ENCODE measurements at places on chromosomes 1 and 21.

GRCh38 chr1:66506991-66507390 lies 27.0 kb upstream of the SGIP1 start:
- DNase-seq, result no peak

GRCh38 chr1:71490432-71490831 lies 409.6 kb upstream of the ZRANB2 start:
- DNase-seq, result no peak

GRCh38 chr1:99003581-99004253 lies 944 bp downstream of the PLPPR5 start:
- DNase-seq, result no peak

GRCh38 chr1:232992227-232992626 lies 41.8 kb downstream of the NTPCR start:
- DNase-seq, result no peak

- DNase-seq, result no peak
Observed at GRCh38 chr1:229531326-229531725, 23.2 kb upstream of the NUP133 start.

- no peak for DNase-seq
Observed at GRCh38 chr1:226717256-226717909, 21.7 kb downstream of the ITPKB start.

- no peak for DNase-seq
Observed at GRCh38 chr21:29144736-29145353, 14.4 kb downstream of the MAP3K7CL start.

DNA sequence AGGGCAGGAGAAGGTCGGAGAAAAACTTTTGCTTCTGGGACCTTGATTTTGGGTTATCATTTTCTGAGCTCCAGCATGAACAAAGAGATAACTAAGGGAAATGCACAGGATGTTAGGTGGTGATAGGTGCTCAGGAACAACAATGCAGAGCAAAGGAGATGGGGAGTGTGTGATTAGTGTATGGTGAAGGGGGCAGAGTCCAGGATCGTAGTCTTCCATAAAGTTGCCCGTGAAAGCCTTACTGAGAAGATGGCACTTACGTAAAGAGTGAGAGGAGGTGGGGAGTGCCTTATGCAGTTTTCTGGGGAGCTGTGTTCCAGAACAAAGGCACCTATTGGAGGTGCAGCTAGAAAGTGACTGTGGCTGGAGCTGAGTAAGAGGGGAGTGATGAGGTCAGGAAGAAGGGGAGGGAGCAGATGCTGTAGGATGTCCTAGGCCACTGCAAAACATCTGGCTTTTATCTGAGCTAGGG lies 11.6 kb downstream of the KCNK1 start:
- DNase-seq, result no peak

DNA sequence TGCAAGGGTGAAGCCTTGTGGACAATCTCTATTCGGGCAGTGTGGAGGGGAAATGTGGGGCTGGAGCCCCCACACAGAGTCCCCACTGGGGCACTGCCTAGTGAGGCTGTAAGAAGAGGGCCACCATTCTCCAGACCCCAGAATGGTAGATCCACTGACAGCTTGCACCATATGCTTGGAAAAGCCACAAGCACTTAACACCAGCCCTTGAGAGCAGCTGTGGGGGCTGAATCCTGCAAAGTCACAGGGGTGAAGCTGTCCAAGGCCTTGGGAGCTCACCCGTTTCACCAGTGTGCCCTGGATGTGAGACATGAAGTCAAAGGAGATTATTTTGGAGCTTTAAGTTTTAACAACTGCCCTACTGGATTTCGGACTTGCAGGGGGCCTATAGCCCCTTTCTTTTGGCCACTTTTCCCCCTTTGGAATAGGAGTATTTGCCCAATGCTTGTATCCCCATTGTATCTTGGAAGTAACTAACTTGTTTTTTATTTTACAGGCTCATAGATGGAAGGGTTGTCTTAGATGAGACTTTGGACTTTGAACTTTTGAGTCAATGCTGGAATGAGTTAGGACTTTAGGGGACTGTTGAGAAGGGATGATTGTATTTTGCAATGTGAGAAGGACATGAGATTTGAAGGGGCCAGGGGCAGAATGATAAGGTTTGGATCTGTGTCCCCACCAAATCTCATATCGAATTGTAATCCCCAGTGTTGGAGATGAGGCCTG lies 16.3 kb upstream of the COL6A1 start:
- DNase-seq, result no peak

- DNase-seq, result no peak
Observed at GRCh38 chr1:231181271-231181670, 19.4 kb downstream of the TRIM67 start.

GRCh38 chr1:61645476-61645875 lies 79.5 kb downstream of the TM2D1 start:
- DNase-seq, result no peak

DNA sequence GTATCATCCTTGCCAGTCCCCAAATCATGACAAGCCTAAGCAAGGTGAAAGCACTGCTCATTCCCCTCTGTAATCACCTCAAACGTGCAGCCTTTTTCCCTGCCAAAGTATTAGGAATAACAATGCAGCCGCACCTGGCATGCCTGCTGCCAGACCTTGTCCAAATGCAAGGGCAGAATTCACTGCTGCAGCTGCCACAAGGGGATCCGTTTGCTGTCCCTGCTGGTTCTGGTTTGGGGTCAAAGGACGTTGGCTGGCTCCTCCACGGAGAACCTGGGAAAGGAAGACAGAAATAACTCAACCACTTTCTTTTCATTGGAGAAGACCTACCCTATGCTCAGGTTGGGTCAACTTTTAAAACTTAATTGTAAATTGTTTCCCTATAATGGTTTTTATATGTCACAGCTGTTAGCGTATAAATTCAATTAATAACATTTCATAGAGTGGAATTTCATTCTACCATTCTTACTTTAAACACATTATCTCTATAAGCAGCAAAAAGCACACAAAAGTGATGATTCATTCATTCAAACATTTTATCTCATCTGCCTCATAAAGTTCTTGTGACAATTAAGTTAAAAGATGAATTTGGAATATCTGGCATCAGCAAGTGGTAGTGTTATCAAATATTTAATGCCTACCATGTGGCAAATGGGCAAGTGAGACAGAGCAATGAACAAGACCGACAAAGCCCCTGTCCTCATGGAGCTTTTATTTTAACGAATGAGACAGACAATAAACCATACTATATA lies 59.8 kb upstream of the SDC3 start:
- no peak for DNase-seq

DNA sequence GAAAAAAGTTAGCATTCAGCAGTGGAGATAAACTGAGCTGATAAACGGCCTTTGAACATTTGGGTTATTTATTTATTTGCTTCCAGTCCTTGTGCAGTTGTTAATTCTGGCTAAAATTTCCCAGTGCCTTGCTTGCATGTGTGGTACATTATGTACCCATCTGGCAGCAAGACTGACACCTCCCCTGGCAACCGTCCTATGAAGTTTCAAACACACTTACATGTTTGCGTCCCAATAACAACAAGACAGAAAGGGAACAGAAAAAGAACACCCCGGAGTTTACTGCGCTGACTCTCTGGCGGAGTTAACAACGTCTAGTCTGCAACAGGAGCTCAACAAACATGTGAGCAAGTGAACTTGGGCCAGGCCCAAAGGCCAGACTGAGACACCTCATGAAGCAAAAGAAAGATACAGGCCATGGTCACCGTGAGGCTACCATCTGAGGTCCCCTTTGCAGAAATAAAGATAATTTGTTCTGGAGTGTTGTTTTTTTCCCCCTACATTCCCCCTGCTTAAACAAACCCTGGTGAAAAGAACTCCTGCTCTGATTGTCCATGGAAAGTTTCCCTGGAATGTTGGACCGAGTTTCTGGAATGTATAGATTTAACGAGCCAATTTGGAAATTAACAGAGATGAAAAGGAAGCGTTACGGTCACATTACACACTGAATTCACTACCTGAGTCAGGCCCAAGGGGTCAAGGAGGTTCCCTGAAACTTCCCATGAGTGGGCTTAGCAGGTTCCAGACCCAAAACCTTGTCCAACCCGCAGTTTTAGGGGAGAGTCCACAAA lies 33.4 kb downstream of the TRABD2B start:
- no peak for DNase-seq

- DNase-seq, result no peak
Observed at GRCh38 chr1:71586030-71586429, 505.2 kb upstream of the ZRANB2 start.

- DNase-seq, result no peak
Observed at GRCh38 chr1:85166351-85166750, 34.5 kb downstream of the SYDE2 start.

DNA sequence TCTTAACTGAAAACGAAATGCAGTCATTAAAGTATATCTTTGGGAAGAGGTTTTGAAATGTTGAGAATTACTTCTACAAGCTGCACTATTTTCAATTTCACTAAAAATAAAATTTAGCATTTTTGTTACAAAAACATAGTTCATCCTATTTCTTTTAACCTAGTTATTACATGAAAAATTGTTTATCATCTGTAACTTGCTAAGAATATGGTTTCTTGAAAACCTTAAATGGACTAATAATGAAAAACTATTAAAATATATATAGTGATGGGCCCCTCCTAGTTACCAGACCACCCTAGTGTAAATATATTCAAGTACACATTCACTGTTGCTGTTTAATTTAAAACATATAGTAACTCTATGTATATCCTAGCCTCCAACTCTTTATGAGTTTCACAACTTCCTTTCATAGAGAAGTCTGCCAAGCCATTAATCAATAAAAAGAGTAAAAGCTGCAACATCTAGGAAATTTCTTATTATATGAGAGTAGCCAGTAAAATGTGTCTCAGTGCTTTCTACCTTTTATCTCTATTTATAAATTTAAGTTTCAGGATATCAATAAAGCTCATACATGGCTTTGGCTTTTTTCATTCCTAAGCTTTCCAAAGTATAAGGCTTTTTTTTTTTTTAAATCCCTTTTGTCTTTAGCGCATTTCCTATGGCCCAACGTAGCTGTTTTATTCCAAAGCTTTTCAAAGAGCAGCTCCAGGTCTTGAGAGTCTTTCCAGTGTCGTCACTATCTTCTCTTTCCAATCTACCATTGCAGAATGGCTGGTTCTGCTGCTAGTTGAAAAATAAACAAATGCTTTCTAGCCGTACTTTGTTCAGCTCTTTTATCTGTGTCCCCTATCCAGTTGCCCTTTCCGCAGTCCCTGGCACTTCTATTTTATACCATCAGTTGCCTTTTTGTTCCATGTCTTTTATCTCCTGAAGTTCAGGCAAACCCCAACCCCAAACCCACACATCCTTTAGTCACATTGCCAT lies 6.5 kb downstream of the IRF2BP2 start:
- DNase-seq, result no peak

DNA sequence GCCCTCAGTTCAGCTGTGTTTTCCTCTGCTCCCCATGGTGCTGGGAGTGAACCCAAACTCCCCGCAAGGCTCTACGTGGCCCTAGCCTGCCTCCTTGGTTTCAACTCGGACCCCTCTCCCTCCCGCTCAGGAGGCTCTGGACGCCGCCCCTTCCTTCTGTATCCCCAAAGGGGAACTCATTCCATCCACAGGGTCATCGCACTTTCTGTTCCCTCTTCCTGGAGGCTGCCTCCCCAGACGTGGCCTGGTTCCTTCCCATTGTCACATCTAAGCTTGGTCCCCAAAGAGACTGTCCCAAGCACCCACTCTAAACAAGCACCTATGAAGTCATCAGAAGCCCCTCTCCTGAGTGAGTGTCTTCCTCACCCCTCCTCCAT lies 10.9 kb downstream of the KCNAB2 start:
- no peak for DNase-seq

DNA sequence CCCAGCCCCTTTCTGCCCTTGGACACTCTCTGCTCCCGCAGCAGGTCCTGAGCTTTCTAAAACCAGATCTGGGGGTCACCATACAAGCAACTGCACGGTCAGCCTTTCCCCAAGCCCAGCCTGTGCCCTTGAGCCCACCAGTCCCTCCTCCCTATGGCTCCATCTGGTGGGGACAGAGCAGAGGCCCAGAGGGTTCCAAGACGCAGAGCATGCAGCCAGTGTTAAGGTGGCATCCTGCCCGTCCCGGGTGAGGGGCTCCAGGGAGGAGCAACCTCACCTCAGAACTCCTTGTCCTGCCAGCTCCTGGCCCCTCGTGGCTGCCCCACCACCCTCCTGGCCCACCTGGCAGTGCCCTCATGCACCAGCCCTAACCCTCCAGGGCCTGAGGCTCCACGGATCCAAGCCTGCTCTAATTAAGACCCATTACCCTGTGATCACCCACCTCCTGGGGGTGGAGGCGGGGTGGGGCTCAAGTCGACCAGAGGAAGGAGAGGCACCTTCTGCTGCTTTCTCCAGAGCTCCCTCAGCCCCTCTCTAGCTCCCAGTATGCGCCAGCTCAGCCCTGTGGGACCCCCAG lies 8.5 kb downstream of the CHD5 start:
- no peak for DNase-seq

GRCh38 chr1:89757532-89757931 lies 63.3 kb upstream of the LRRC8D start:
- no peak for DNase-seq

DNA sequence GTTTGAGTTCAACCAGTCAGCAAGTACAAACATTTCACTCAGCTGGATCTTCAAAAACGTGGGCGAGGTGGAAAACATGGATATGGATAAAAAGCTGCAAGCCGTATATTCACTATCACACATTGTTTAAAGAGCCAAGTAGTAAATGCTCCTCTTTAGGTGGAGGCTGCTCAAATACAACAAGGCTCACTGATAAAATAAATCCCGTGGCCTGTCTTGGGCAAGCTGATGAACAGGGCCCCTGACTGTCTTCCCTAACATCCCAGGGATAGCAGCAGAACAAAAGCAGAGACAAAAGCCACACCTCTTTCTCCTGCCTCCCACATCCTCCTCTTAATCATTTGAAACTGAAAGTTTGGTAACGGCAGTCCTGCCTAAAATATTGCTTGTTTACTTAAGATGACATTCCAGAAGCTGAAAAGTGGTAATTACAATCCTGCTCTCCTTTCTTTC lies 357.7 kb downstream of the TTLL7 start:
- DNase-seq, result no peak

- DNase-seq, result no peak
Observed at GRCh38 chr1:178566187-178566586, 53.3 kb downstream of the TEX35 start.

GRCh38 chr1:163069142-163069541 lies at the start of gene RGS4:
Gene RGS4 (plus strand): TSS chr1:163069361. CDS start chr1:163069485, 124 bp downstream.
- DNase-seq, result no peak

DNA sequence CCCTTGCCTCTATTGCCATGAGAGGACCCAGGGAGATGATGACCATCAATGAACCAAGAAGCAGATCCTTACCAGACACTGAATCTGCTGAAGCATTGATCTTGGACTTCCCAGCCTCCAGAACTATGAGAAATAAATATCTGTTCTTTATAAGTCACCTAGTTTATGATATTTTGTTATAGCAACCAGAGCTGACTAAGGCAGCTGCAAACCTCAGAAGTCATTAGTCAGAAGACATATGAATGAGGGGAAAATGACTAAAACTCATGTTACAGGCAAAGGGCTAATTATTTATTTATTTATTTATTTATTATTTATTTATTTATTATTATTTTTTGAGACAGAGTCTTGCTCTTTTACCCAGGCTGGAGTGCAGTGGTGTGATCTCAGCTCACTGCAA lies 321.1 kb downstream of the TGFB2 start:
- DNase-seq, result no peak

DNA sequence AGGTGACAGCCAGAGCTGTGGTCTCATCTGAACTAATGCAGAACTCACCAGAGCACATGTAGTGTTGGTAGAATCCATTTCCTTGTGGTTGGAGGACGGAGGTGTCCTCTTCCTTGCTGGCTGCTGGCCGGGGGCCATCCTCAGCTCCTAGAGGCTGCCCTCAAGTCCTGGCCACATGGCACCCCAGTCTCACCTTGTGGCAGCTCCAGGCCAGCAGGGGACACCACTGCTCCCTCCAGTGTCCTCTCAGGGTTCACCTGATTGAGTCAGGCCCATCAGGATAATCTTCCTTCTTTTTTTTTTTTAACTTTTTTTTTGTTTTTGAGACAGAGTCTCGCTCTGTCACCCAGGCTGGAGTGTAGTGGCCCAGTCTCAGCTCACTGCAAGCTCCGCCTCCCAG lies 2.9 kb downstream of the KCNE1 start:
- no peak for DNase-seq
